Cardiac septum (tissue), 1 donor: ENCODE measurements at places on chromosomes 2 and 18. TPM values are rescaled to one million over a fixed set of nuclear protein-coding genes. Genes with fewer than 3 reads are reported as not detected.

DNA sequence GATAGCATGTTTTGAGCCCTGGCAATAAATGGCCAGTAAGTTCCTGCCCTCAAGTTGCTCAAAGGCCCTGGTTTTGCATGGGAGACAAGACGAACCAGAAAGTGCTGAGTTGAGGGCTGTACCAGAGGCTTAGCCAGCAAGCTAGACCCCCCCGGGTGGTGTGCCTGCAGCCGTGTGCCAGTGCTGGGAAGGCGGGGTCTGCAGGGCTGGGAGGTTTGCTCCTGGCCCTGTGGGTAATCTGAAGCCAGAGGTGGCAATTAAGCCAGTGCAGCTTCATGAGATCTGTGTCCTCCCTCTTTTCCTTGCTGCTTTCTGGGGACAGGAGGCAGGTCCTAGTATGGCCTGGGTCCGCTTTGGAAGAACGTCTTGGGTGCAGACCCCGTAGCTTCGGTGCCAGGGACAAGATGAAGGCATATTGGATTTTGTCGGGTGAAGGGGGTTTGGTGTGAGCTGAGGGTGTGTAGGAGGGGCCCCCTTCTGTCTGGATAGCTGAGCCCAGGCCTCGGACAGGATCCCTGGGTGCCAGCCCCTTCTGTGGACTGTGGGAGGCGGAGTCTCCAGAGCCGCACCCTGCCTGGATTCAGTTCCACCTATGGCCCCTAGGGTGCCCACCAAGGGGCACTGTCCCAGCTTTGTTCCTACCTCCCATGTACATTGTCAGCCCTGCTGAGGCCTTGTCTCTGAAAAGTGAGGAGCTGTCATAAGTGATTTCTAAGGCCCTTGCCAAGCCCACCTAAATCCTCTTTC is 15.6 kb downstream of the ATOH8 start:
- DNase-seq = no peak

- no peak for DNase-seq
These were observed 145.9 kb downstream of the COPS8 start for GRCh38 chr2:237231593-237231992.

- DNase-seq = peak; percentile 93
These were observed 2.8 kb upstream of the CTDSP1 start for GRCh38 chr2:218396688-218397462.

DNA sequence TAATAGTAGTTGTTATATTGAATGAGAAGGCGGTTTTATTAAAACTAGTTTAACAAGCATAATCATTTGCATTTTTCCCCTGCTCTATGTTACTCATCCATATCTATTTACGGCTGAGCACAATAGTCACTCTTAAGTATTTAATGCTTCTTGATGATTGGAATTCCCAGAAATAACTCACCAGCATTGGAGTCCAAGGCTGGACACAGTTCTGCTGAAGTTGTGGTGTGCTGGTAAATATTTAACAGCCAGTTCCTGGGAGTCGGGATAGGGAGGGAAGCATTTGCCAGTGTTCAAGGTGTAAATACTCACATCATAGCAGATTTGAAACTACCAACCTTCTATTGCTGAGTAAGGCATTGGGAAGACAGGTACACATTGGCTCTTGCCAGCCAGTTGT is 315.1 kb downstream of the MTX2 start:
- no peak for DNase-seq

Gene SMYD1
- 295 TPM for total RNA-seq
